Stimulated activated naive CD4-positive, alpha-beta T cell treated with Interleukin-2 at 50 U/mL for 16 hours (primary cell): ENCODE measurements at places on chromosomes 2 and 18.

DNA sequence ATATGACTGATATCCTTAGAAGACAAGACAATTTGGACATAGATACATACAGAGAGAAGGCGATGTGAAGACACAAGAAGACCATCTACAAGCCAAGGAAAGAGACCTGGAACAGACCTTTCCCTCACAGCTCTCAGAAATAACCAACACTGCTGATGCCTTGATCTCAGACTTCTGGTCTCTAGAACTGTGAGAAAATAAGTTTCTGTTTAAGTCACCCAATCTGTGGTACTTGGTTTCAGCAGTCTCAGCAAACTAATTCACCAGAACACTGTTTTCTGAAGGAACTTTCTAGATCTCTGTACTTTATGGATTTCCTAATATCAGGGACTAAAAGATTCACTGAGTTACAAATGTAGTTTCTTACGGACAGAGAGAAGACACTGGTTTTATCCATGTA lies 58.8 kb downstream of the NAB1 start:
- no peak for DNase-seq

GRCh38 chr2:223562078-223562477 lies 40.1 kb downstream of the SCG2 start:
- DNase-seq = no peak

DNA sequence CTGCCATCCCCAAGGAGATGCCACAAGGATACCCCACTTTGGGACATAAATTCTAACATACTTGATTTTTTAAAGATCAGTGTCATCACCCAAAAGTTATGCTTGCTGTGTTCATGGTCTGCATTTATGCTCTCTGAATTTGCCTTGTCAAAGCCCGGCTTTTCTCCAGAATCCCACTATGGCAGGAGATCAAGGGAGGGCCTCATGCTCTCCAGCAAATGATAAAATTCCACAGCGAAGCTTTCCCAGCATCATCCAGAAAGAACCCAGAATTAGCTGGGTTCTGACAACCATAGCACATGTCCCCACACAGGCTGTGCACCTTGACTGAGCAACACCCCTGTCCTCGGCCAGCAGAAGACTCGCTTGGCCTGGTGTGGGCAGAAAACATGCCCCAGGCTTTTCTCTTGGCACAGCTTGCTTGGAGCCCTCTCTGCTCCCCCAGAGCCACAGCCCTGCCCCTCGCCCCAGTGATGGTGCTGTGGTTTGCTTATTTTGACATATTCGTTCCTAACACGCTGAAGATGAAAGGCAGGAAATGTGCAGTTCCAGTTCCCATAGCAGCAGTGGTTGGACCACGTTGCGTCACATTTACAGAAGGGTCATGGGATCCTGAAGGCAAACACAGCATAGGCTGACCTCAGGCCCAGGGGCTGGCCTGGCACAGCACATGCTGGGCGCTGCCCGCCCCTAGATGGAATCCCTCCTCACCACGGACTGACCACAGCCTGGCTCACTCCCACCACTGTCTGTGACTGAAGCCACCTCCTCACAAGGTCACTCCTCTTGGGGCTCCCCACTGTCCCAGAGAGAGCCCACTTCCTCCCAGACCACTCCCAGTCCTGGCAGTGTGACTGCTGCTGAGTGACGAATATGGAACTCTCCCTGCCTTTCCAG lies 14.1 kb upstream of the CHRNA1 start:
- peak; percentile 63 for DNase-seq

- no peak for DNase-seq
Observed at GRCh38 chr2:64447317-64448040, 6.5 kb upstream of the LGALSL start.

DNA sequence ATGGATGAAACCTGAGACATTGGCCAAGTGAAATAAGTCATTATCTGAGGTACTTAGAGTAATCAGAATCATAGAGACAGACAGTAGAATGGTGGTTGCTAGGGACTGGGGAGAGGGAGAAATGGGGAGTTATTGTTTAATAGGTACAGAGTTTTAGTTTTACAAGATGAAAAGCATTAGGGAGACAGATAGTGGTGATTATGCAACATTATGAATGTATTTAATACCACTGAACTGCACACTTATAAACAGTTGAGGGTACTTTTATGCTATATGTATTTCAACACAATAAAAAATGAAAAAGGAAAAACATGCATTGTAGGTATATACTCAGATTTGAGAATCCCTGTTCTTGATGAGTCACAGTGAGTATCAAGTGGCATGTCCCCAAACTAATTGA lies 59.7 kb downstream of the EPC2 start:
- DNase-seq = no peak

GRCh38 chr2:199607914-199608313 lies 150.2 kb upstream of the SATB2 start:
- no peak for DNase-seq

DNA sequence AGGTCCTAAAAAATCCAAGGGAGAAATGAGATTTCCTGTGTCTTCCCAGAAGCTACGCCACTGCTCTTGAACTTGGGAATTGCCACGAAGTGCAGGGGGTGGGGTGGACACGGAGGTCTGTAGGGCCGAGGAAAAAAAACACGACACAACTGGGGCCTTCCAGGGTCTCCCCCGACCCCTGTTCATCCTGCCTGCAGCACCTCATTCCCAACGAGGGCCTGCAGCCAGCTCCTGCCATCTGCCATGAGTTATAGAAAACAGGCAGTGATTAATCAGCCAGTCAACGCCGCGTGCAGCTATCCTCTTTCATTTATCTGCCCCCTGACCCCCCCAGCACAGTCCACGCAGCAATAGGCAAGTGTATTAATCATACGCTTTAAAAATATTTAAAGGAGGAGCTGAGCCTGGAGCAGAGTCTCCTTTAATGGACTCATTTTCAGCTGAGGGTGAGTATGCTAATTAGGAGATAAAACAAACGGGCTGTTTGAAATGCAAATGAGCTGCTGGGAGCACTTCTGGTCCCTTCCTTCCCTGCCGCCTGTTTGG lies 209.9 kb downstream of the TFCP2L1 start:
- DNase-seq = no peak

DNA sequence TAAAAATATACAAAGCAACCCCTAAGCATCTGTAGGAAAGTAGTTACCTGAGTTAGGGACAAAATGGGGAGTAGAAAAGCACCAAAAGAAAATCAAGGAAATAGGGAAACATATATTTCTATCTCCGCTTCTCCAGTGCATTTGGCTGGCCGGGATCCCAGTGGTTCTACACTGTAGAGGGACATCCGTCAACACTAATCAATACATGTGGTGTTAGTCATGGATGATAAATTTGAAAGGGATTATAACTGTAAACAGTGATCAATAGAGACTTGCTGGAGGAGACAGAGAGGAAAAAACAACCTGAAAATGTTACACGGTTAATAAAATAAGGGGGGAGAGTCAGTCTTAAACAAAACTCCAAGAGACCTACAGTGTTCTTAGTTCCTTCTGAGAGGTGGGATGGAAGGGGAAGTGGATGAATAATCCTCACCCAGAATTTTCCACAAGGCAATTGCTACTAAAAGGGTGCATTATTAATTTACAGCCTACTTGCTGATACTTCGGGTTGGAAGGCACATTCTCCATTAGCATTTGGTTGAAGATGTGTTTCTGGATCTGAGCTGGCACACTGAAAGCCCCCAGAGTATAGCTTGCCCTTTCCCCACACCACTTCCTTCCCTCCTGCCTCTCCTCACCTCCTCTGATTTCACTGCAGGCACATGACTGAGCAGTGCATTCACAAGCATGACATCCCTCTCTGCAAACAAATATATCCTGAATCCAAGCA lies 530.0 kb downstream of the BCL11A start:
- DNase-seq = no peak

DNA sequence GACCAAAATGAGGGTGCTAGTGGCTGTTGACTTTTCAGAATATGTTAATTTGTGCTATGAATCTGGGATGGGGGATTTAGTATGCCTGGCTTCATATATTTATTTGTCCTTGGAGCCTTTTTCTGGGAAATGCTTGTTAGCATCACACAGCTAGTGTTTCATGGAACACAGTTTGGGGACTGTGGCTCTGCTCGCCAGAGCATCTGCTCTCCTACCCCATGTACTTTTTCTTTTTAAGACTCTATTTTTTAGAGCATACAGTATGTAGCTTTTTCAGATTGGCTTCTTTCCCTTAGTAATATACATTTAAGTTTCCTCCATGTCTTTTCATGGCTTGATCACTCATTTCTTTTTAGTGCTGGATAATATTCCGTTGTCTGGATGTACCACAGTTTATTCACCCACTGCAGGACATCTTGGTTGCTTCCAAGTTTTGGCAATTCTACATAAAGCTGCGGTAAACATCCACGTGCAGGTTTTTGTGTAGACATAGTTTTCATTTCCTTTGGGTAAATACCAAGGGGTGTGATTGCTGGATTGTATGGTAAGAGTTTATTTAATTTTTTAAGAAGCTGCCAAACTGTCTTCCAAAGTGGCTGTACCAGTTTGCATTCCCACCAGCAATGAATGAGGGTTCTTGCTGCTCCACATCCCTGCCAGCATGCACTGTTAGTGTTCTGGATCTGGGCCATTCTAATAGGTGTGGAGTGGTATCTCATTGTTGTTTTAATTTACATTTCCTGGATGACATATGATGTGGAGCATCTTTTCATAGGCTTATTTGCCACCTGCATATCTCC lies 44.1 kb downstream of the EFR3B start:
- DNase-seq = no peak

DNA sequence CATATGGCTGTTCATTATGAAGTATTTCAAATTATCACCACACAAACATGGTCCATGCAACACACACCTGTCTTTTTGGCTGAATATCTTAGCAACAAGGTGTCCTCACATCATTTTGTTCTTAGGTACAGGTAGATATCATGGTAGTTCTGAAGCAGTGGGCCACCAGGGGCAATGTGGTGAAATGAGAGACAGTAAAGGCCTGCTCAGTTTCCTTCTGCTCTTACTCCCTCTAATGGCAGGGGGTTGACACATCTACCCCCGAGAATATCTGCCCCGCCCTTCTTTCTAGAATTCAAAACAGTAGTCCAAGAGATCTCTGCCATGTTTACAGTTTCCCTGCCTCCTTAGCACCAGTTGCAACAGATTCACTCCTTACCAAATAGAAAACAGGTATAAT lies 147.0 kb upstream of the KLHL14 start:
- DNase-seq = no peak

DNA sequence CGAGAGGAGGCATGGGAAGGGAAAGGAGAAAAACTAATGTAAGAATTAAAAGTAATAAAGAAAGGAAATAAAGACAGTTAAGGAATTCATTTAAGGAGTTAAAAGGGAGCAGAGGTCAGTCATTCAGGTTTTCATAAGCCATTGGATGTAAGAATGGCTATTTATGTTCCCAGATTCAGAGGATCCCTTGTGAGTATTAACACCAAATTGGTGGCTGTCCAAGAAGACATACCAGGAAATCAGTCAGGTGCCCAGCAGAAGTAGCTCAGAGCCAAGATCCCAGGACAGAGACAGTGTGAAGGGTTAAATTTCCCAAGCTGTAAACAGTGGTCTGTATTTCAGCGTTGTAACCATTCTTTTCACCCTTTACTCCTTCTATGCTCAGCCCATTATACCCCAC lies 550.4 kb downstream of the BCL11A start:
- DNase-seq = no peak

GRCh38 chr2:169077674-169078240 lies 8.4 kb downstream of the DHRS9 start:
- DNase-seq = no peak

GRCh38 chr18:40925071-40925541 lies 1029.9 kb upstream of the PIK3C3 start:
- DNase-seq = no peak

DNA sequence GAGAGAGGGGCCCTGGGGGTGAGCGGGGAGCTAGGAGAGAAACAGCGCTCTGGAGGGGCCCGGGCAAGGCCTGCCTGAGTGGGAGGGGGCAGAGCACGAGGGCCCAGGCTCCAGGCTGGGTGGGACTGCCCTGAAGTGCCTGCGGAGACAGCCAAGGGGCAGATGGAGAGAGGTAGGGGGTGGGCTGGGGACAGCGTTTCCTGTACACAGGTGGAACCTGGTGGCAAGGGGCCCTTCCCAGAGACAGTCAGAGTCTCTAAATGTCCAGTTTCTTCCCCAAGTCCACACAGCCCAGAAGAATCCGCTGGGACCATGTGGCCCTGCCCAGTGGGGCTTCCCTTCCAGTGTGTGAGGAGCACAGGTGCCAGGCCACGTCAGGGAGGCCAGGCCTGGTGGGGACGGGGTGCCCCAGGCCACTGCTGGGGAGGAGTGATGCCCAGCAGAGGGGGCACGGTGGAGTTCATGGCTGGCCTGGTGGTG lies 1.7 kb upstream of the GPR35 start:
- no peak for DNase-seq

- DNase-seq = no peak
Observed at GRCh38 chr18:35029770-35030169, 11.4 kb upstream of the MAPRE2 start.

GRCh38 chr2:167987558-167987957 lies 259.8 kb downstream of the STK39 start:
- DNase-seq = no peak

GRCh38 chr18:58605027-58606020 lies 23.6 kb downstream of the ALPK2 start:
- DNase-seq = peak; percentile 40

GRCh38 chr2:224997802-224998201 lies 44.5 kb downstream of the DOCK10 start:
- DNase-seq = no peak
